ENCODE measurements at places on chromosomes 4 and X.

- DNase-seq: no peak
Observed at GRCh38 chr4:150087006-150087405, 8.8 kb downstream of the DCLK2 start.

GRCh38 chr4:189098932-189099696, 841.6 kb upstream of the FRG1 start:
- DNase-seq: no peak

DNA sequence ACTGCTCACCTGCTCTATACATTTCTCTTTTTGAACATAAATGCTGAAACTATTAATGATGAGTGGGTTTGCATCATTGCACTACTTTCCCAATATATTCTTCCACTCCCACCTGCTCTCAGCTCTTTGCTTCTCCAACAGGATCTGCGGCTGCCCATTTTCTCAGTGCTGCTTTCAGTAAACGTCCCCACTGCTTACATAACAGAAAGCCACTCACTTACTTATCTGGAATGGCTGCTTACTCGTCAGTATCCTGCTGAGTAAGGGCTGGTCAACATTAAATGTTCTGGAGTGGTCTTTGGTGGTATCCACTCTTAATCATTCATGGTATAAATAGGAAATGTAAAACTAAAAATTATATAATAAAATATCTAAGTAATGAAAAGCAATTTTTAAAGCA, 112.8 kb upstream of the HPF1 start:
- DNase-seq: no peak

DNA sequence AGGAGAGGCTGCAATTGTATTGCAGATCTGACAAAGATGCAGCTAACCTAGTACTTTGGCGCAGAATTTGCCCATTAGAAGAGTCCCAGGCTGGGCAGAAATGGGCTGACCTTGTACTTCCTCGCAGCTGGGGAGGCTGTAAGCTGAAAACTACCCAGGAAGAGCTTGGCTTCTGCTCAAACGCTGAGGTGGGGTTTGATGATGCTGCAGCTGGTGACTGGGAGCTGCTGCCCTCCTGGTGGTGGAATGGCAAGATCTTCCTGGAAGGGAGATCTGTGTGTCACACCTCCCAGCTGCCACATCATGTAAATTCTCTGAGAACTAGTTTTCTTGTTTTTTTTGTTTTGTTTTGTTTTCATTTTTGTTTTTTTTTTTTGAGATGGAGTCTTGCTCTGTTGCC, 17.4 kb downstream of the CCNG2 start:
- DNase-seq: no peak

DNA sequence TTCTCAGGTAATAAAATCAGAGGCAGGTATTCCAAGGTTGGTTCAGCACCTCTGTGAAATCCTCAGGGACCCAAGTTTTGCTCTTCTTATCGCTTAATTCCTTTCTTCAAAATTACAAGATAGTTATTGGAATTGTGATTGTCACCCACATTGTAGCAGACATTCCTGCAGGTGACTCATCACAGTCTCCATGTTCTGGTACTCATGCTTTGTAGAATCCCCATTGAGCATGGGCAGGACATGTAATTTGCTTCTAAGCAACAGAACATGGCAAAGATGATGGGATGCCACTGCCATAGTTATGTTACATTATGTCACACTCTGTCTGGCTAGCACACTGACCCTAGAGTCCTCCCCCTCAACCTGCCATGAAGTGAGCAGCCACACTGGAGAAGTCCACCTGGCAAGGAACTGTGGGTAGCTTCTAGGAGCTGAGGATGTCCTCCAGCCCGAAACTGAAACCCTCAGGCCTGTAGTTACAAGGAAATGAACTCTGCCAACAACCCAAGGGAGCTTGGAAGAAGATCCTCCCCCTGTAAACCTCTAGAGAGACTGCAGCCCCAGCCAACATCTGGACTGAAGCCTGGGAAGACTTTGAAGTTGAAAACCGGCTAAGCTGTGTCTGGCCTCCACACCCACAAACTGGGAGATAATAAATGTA, 58.3 kb upstream of the GUCY1A1 start:
- no peak for DNase-seq

DNA sequence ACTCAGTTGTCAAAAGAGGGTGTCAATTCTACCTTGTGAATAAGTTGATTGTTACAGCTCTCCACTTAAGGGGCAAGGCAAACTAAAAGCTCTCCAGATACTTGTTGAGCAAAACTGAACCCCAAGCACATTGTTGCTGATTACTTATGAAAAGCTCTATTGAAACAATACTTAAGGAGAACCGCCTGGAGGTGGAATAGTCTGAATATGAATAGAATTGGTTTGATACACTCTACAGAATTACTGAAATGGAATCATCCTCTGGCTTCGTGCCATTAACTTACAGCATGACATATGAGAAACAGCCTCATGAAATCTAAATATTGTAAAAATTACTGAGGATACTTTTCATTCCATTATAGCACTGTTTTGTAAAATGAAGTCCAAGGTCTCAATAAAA, 127.0 kb upstream of the SH3RF1 start:
- DNase-seq: no peak

DNA sequence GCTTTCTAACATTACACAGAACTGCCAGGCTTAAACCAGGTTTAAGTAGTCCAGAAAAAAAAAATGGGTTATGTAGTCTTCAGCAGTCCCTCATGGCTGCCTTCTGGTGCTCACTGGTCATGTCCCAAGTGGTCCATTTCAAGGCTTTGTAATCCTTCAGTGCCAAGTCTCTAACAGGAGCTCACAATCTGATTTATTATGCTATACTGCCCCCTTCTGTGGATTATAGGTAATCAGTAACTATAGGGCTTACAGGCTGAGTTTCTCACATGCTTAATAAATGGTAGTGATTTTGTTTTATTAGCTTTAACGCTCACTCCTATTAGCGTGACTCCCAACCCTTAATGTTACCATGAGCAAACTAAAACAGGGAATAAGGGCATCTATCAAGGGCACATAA, 92.5 kb upstream of the EDA2R start:
- no peak for DNase-seq

- no peak for DNase-seq
Observed at GRCh38 chrX:39157006-39157405, 355.7 kb downstream of the MID1IP1 start.

DNA sequence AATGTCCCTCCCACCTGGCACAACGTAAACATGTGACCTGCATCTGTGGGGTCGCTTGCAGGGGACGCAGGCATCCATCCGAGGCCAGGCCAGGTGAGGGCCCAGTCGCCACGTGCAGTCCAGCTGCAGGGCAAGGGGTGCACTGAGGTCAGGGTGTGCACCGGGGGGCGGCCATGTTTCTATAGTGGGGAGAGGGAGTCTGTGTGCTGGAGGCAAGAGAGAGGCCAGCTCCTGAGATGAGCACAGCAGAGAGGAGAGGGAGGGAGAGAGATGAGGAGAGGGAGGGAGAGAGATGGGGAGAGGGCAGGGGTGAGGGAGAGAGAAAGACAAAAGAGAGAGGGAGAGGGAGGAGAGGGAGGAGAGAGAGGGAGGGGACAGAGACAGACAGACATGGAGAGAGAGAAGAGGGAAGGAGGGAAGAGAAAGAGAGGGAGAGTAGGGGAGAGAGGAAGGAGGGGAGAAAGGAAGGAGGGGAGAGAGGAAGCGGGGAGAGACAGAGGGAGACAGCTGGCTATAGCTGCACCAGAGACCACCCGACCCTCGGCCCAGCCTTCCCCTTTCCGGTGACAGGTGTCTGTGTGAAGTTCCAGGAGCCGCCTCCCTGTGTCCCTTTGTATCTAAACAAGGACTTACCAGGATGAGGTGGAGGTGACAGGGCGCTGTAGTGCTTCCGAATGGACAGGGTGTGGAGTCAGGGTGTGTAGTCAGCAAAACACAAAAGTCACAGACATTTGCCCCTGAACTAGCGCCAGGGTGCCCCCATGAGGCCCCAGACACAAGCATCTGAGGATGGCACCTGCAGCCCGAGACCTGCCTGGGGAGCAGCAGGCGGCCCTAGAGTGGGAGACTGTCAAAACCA, 68.7 kb downstream of the ADRA2C start:
- no peak for DNase-seq

DNA sequence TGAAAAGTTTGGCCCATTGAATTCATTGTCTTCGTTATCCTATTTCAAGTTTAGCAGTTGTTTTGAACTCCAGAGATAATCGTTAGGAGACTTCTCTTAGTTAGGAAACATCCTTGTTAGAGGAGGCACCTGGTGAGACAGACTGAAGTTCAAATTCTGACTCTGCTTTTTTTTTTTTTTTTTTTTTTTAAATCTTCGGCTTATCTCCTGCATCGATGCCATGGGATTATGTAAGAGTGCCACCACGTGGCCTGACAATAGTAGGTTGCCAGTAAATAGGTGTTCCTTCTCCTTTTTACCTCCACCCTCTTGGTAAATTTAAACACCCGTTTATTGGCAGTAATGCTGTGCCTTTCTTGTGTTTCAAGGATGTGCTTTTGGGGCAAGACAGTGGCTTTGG, 149.3 kb downstream of the SOWAHB start:
- peak; percentile 73 for DNase-seq

DNA sequence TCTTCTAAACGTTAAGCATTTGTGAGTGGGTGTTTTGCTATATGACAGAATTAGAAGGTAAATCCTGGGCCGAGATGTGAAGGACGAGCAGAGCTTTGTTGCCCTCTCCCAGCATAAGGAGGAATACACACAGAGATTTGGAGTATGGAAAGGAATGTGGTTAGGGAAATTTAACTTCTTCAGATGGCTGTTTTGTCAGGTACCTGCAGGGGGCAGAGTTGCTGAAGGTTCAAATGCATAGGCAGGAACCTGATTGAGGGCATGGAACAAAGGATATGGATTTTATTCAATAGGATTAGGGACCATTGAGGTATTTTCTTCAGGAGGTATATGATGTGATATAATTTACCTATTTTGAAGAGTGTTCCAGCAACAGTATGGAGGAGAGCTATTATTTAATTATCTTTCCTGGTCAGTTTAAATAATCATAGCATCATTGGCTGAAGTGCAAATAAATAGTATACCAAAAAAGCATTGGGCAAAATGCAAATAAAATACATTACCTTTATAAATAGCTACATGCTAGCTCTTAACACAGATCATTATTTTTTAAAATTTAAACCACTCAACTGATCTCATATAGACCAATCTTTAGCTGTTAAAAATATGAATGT, 143.6 kb downstream of the SLIT2 start:
- peak; percentile 51 for DNase-seq

- DNase-seq: no peak
Observed at GRCh38 chr4:155617296-155617695, 49.4 kb upstream of the GUCY1A1 start.

GRCh38 chr4:53185869-53186585, 179.8 kb downstream of the SCFD2 start:
- DNase-seq: no peak

GRCh38 chrX:42399632-42400024, 378.3 kb downstream of the PPP1R2C start:
- no peak for DNase-seq

DNA sequence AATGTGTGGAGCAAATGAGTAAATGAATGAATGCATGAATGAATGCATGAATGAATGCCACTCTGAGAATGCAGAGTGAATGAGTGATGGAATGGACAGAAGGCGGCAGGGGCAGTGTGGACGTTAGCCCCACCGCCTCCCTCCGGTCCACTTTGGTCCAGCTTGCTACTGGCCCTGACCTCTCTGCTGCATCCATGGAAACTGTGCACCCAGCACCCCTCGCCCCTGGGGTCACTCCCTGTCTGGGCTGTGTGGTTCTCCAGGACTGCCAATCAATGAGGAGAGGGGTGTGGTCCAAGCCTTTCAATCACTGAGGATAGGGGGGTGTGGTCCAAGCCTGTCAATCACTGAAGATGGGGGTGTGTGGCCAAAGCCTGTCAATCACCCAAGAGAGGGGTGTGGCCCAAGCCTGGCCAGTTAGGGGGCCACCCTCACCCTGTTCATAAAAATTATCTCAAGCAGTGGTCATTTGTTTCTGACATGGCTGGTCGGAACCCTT, 39.2 kb upstream of the ASMTL start:
- DNase-seq: no peak

DNA sequence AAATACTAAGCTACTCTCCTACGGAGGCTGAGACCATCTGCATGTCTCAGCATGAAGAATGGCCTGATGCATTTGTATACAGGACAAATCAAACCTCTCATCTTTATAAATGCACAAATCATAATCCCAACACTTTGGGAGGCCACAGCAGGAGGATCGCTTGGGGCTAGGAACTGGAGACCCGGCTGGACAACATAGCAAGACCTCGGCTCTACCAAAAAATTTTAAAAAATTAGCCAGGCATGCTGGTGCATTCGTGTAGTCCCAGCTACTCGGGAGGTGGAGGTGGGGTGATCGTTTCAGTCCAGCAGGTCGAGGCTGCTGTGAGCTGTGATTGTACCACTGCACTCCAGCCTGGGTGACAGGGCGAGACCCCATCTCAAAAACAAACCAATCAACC, 262.8 kb downstream of the DHRSX start:
- DNase-seq: no peak

DNA sequence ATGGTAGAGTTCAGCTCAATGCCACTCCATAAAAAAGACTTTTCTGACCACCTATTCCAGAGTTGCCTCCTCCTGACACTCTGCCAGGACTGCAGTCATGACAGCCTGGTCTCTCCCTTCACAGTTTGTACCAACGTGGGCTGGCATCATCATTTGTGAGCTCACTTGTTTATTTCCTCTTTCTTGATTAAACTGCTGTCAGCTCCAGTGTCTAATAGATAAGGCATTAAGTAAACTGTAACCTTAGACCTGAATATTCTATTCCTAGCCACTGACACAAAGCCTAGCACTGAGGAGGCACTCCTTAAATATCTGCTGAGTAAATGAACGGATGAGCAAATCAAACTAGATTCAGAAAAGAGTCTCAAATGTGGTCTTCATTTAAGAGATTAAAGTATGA, 48.7 kb downstream of the DDX60 start:
- DNase-seq: no peak

GRCh38 chr4:150827226-150827625, 187.9 kb downstream of the LRBA start:
- DNase-seq: no peak

DNA sequence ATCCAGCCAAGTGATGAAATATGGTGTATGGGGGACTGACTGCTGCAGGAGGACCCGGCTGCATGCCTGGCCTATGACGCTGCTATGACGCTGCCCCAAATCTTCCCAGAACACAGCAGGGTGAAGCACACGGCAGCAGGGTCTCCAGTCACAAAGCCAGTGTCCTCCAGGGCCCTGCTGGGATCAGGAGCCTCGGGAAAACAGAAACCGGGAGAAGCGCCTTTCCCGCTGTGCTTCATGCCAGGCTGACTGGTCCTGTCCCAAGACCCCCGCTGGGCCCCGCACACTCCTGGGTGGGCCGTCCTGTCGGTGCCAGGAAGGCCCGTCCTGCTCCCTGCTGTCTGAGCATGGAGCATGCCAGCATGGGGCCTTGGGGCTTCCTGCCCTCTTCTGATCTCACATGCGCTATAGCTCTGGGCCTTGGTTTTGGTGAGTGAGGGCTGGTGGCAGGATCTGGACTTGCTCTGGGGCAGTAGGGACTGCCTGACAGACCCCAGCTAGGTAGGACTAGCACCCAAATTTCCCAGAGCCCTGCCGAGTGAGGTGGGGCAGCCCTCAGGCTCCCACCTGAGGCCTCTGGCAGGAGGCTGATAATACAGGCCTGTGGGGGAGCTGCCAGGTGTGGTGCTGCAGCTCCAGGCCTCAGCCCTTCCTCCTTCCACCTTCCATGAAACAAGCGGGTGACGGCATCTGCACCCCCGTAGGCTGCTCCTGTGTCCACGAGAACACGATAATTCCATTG, 64.0 kb downstream of the ACOX3 start:
- DNase-seq: no peak

Measured in right lobe of liver (tissue), 6 donors.